WERI-Rb-1 (cell line): ENCODE measurements at places on chromosomes 3 and 15.

DNA sequence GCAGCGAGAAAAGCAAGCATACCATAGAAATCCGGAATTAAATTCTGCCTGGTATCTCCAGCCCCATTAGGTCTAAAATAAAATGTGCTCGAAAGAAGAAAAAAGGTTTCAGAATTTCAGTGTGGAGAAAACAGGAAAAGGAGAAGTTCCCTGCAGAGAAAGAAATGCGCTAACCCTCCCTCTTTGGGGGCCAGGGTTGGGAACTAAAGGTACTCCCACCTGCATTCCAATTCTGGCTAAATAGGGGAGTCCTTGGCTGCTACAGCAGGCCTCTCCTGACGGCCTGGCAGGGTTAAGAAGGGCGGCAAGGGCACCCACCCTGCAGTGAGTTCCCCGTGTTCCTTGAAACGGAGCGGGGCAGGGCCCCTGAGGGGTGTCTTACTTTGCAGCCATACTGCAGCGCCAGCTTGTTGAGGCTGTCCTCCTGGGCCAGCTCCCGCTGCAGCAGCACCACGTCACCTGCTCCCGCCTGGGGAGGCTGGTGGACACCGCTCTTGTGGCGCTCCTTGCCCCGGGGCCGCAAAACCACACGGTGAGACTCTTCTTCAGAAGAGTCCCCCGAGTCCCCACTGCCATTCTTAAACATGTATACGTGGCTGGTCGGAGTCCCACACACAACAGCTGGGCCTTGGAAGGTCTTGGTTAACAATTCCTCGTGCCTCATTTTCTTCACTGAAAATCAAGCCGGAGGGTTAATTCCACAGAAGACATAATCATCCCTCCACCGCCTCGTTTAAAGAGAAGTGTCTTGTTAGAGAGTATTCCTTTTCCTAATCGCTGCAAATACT, 1.7 kb downstream of the LYSMD4 start:
- no peak for DNase-seq

DNA sequence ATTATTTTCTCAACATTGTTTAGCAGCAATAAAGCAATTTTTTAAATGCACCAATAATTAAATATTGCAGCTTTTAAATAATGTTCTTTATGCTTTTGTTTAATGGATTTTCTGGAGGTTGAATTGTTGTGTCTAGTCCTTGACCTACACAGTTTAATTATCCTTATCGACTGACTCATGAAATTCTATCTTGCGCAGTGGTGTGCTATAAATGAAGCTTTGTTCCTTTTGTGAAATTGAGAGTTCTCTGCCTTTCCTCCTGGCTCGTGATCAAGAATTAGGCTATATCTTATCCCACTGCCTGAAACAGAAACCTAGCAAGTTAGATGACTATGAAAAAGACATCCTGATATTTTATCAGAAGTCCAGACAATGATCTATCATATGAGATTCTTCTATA, 37.0 kb upstream of the PIK3R4 start:
- no peak for DNase-seq

- no peak for DNase-seq
Measured at GRCh38 chr15:42348083-42348482, 11.2 kb upstream of the CAPN3 start.

GRCh38 chr15:60093273-60094067, 89.4 kb downstream of the FOXB1 start:
- no peak for DNase-seq

GRCh38 chr3:115932807-115933206, 309.5 kb downstream of the GAP43 start:
- no peak for DNase-seq

- no peak for DNase-seq
Measured at GRCh38 chr3:52234516-52235447, 4.2 kb downstream of the TWF2 start.
